NCI-H1930 (cell line): ENCODE measurements at places on chromosomes 12 and 14.

- no peak for DNase-seq
These were observed 2.4 kb downstream of the NR4A1 start for GRCh38 chr12:52053536-52054209.

DNA sequence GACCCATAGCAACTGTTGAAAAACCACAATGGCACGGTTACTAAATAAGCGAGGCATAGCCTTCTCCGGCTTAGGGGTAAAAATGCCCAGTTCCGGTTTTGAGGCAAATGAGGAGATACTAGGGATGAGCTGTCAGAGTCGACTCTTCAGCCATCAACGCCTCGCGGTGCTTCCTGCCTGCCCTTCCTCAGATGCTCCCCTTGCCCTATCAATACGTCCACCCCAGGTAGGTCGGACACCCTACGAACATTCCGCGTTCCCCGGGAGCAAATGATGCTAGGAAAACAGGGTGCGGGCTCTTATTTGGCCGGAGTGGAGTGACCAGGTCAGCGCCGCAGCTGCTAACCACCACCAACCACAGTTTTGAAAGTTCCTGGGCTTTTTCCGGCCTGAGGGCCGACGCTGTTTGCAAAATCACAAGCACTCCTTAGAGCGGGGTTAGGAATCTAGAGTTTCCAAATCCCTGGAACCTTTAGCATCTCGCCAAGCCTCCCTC is 1.2 kb downstream of the SRSF9 start:
- DNase-seq, result no peak

DNA sequence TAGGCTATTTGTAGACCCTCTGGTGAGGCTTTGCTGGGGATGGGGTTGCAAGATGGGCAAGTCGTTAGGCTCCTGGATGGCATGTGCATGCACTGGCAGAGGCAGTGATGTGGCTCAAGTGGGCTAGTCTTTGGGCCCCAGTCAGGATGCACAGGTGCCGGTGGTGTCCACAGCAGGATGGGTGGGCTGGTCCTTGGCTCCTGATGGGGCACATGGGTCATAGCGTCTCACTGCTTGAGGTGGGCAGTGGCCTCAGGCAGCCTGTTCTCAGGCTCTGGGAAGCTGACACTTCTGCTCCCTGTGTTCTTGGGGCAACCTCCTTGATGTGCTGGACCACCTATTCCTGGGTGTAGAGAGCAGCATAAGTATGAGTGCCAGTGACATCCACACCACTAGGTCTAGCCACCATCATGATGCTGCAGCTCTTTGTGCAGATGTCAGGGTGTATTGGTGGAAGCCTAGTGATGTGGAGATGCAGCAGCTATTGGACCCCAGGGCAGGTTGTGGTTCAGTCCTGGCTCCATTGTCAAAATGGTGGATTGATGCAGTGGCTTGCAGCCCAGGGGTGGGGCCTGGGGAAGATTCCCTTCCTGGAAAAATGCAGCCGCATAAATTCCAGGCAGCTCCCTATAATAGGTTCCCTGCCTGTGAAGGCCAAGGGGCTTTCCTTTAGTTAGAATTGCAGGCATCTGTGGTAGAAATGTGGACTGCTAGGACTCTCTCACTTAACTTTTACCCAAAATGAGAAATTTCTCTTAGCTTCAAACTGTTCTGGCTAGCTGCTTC is 742.5 kb upstream of the MDGA2 start:
- DNase-seq, result no peak

- peak; percentile 93 for DNase-seq
These were observed at the start of gene TUBA1B for GRCh38 chr12:49131051-49131893. Gene TUBA1B, minus strand, starts transcription at chr12:49131395. Its CDS starts 95 bp downstream, at chr12:49131300.

DNA sequence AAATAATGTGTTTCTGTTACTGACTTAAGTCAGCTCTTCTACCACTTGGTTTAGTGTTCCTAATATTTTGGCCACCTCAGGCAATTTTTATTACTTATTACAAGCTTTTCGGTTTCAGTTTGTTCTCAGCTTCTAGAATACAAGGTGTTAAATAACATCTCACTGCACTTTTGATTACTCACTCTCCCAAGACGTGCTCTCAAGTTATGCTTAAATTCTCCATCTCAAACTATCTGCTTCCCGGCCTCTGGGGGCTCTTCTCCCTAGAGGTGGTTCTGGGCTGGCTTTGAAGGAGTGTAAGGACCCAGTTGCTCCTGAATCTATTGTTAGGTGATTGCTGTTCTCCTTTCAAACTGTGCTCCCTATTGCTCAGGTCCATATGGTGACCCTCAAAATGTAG is 193.9 kb upstream of the DDHD1 start:
- DNase-seq, result no peak

GRCh38 chr12:128810182-128811127 is 13.3 kb downstream of the SLC15A4 start:
- no peak for DNase-seq

GRCh38 chr14:67762051-67762450 is 54.3 kb downstream of the ZFYVE26 start:
- no peak for DNase-seq

GRCh38 chr12:69508091-69508490 is 37.9 kb downstream of the FRS2 start:
- no peak for DNase-seq

GRCh38 chr14:93909429-93910128 is 17.6 kb upstream of the FAM181A start:
- DNase-seq, result no peak

DNA sequence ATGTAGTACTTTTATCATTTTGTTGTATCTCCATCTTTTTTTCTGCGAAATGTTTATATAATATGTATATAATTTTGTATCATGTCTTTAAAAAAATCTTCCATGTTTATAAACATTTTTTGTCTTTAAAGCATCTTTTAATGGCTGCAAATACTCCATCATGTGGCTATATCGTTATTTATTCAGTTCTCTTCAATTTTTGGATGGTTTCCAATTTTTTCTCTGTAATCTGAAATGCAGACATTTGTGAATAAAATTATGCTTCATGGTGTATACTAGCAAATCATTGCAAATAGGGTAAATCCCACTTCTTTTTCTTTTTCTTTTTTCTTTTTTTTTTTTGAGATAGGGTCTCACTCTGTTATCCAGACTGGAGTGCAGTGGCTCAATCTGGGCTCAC is 54.0 kb downstream of the CPSF2 start:
- DNase-seq, result no peak

DNA sequence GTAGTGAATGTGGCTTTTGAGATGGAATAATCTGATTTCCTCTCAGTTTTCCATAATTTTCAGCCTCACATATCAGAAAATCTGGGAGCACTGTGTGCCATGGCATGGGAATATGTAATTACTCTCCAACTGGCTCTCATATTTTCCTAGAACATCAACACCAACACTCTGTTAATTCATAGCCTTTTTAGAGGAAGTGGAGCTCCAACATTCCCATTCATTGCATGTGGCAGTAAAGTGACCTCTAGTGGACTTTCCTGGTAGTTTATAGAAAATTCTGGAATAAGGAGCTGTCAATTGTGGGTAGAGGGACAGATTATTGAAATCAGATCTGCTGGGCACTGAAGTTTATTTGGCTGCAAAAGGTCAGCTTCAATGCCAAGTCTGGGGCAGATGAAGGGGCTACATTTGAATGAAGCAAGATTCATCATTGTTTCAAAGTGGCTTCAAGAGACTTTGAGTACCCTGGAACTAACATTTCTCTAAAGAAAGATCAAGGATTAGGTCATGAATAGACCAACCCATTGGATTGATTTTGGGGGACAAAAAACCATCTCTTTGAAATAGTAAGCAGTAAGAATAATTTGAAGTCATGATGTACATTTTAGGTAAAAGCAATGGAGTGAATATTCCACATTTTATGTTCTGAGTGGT is 23.6 kb upstream of the USP44 start:
- no peak for DNase-seq

GRCh38 chr12:49428793-49429192 is 61.5 kb downstream of the SPATS2 start:
- DNase-seq, result no peak
